Cortex of kidney (tissue), 1 donor: ENCODE measurements at places on chromosomes 2 and 18.

DNA sequence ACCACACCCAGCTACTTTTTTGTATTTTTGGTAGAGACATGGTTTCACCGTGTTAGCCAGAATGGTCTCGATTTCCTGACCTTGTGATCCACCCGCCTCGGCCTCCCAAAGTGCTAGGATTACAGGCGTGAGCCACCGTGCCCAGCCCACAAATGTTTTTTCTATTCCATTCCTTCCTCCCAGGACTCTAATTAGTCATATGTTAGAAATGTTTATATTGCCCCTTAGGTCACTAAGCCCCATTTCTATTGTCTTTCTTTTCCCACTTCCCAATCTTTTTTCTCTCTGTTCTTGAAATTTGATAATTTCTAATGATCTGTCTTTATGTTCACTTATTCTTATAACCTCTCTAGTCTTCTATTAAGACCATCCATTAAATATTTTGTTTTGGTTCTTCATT, 31.3 kb upstream of the CDCA7 start:
- DNase-seq, result no peak

DNA sequence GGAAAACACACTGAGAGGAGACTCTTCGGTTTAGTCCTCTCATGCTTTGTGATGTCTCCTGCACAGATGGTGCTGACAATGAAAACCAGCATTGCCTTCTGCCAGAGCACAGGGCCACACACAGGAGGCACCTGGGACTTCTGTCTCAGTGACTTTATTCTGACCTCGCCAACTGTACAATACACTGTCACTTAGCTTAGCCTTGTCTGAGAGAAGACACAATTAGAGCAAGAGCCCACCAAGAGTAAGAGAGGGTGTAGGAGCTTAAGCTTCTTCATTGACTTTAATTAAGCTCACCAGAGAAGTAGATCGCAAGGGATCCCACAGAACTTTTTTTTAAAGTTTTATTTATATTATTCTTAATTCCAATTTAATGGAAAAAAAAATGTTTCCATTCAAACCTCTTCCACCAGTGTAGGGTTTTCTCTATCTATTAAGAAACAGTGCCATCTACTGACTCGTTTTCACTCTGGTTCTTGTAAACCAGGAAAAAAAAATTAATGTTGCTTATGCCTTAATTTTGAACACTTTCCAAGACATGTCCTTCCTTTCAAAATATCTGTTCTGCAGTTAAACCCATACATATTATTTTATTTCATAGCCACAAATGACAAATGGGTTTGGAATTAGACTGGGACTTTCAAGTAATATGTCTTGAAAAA, 42.4 kb upstream of the DDX18 start:
- no peak for DNase-seq

DNA sequence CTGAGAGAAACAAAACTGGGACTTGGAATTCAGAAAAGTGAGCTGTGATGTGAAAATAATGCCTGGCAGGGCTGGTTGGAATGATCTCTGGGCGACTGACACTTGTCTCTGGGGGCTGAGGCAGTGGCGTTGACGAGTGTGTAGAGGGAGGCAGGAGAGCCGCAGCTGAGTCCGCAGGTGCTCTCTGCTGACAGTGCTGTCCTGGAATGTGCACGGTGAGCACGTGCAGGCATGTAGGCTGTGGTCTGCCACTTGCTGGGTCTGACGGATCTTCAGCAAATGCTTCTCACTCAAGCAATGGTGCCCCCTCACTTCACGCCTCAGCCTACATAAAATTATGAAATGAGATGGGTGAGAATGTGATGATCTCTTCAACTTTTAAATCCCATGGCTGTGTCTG, 38.5 kb upstream of the ATP9B start:
- DNase-seq, result no peak

- DNase-seq, result no peak
These were observed 259.3 kb downstream of the SOX11 start for GRCh38 chr2:5951471-5951870.

DNA sequence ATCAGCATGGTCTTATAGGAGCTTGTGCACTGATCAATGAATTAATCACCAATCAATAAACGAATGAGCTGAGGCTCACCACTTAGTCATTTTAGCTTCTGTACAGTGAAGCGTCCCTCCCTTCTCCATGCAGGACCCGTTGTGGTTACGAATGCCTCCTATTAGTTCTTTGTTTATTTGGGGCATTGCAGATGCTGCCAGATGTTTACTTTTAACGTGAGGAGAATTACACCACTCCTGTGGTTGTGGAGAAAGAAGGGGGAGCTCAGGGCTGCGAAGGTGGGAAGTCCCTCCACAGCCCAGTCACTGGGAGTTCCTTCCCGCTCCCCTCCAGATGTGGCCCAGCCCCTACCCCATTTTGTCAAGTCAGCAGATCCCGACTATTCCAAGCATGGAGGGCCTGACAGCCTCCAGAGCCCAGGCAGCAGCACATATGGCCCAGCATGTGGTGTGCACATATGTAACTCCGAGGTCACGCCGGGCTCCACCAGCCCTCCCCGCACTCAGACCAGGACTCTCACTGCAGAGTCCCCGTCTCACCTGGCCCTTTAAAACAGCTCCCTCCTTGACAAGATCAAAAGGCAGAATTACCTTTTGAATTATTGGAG, 20.9 kb downstream of the PKDCC start:
- no peak for DNase-seq

- no peak for DNase-seq
These were observed 19.6 kb downstream of the HNRNPA3 start for GRCh38 chr2:177232098-177232704.

DNA sequence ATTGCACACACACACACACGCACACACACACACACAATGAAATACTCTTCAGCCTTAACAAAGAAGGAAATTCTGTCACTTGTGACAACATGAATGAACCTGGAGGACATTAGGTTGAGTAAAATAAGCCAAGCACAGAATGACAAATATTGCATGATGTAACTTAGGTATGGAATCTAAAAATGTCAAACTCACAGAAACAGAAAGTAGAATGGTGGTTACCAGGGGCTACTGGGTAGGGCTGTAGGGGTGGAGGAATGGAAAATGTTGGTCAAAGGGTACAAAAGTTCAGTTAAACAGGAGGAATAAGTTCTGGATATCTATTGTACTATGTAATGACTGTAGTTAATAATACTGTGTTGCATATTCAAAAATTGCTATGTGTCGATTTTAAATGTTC, 29.5 kb downstream of the SCN2A start:
- DNase-seq, result no peak

- DNase-seq, result no peak
These were observed 5.7 kb downstream of the CALCRL start for GRCh38 chr2:187442378-187442777.

DNA sequence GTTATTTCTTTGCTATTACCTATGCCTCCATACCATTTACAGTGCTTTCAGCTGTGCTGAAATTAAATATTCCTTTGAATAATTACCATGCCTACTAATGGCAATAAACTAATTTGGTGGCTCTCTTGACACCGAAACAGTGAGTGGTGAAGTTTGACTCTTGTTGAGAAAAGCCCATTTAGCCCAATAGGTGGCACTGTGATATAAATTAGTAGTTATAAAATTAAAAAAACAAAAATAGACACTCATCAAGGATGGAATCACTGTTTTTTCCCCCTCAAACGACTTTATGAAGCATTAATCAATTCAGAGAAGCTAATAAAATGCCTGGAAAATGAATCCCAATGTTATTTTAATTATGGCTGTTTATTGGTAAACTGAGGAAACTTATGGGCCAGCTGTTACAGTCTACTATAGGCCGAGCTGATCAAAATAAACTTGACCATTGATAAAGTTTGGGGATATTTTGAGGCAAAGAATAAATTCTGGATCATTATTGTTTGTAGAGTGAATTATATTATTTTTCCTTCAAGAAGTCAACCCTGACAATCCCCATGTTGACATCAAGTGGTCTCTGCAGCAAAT, 339.6 kb downstream of the TRIB2 start:
- DNase-seq, result no peak

DNA sequence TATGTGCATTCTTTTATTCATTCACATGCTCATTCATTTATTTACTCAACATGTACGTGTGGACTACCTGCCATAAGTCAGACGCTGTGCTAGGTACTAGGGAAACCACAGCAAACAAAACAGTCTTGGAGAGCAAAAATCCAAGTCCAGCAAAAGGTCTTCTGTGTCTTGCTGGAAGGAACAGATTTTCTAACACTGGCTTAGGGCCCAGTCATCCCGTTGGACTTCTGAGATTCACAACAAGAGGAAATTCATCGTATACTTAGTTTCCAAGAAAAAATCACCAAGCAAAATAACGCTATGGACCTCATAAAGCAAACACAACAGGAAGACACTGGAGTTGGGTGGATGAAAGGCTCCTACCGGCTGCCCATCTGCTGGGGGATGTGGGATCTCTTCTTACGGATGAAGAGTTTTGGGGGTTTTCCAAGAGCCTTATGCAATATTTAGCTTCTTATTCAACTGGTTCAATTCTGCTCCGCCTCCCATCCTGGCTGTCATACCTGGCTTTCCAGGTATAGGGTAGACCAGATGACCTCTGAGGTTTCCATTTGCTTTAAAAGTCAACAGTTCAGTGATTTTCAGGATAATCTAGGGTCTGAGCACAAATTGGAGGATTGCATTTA, 262.7 kb downstream of the HAUS1 start:
- DNase-seq, result no peak

DNA sequence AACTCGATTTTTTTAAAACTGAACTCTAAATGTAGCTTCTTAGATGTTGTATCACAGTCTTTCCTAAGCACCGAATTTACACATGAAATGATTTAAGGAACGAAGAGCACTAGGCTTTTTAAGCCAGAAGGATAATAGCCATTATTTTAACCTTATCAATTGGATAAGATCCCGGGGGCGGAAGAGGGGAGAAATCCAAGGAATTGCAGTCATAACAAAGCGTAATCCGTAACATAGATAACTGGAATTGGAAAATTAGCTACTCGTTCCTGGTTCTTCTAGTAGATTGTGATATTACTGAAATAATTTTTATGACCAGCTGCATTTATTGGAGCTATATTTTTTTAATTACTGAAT, 988 bp upstream of the KANSL1L start:
- no peak for DNase-seq

GRCh38 chr2:236088368-236089057, 79.7 kb downstream of the GBX2 start:
- DNase-seq, result no peak
